Stimulated activated CD4-positive, alpha-beta T cell treated with anti-CD3 and anti-CD28 coated beads, Interleukin-2, amount 100 ng/mL, for 24 hours (primary cell): ENCODE measurements at places on chromosomes 6 and 20.

- DNase-seq, result no peak
Measured at GRCh38 chr20:4555188-4555890, 166.4 kb upstream of the PRND start.

GRCh38 chr6:13004601-13005000, 288.0 kb downstream of the PHACTR1 start:
- no peak for DNase-seq

- no peak for DNase-seq
Measured at GRCh38 chr20:45452772-45453691, 16.5 kb upstream of the WFDC2 start.

DNA sequence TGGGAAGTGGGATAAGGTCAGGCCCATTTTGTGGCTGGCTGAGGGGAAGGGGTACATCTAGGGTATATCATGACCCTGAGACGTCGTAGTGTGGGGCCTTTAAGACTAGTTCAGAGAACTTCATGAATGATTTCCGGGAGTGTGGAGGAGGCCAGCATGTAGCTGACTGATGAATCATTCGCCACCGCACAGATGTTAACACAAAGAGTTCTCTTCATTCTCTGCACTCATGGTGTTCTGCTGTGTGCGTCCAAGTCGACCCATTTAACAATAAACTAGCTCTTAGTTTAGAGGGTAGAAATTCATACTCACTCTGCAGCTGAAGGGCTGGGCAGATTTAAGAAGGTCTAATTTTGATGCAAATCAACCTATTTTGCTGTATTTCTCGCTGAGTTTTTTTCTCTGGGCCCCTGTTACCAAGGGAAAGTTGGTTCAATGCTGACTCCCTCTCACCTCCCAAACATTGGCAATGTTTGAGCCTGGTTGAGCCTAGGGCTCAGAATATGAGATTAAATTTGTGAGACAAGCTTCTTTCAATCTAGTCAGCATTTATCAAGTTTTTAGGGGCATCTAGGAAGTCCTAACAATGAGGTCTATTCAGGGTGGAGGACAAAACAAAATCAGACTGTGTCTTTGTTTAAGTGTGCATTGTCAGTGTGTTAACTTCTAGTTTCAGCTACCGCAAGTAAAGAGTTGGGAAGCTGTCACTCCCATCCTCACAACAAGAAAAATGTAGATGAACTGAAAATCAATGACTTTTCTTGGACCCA, 106.8 kb upstream of the CBLN4 start:
- DNase-seq, result no peak

- peak; percentile 79 for DNase-seq
Measured at GRCh38 chr6:39724787-39725631, at the start of gene KIF6. KIF6 (minus strand) TSS chr6:39725408; CDS start chr6:39725310, 98 bp downstream.

GRCh38 chr20:59063358-59064213, 21.0 kb upstream of the PRELID3B start:
- no peak for DNase-seq

GRCh38 chr20:44734938-44735337, 10.7 kb upstream of the KCNK15 start:
- no peak for DNase-seq

DNA sequence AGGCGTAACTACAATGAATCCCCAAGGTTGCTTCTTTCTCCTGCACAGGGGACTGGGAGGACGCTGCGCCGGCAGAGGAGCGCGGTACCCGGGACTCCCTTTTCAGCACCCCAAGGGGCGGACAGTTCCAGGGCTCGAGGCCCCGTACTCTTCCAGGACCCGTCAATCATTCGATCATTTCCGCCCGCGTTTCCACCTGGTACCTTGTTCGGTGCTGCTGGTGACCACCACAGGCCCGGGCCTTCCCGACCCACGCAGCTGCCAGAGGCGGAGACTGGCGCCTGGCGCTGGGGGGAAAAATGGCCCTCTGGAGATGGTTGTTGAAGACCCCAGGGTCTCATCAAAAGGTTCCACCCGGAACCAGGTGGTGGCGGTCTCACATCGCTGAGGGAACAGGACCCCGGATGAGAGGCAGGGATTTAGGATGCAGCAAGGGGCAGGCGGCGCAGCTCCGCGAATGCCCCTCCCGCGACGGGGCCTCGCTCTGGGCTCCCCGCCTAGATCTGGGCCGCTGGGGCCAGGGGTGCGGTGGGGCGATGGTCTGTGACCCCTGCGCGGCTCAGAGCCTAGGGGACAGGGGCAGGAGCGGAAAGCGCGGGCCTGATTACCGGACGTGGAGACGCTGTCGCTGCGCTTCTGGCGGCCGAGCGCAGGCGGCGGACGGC, 744 bp downstream of the VSX1 start:
- peak; percentile 31 for DNase-seq

GRCh38 chr6:104940238-104940892, 16.5 kb upstream of the LIN28B start:
- DNase-seq, result no peak

GRCh38 chr6:22670605-22671004, 101.2 kb downstream of the HDGFL1 start:
- no peak for DNase-seq

DNA sequence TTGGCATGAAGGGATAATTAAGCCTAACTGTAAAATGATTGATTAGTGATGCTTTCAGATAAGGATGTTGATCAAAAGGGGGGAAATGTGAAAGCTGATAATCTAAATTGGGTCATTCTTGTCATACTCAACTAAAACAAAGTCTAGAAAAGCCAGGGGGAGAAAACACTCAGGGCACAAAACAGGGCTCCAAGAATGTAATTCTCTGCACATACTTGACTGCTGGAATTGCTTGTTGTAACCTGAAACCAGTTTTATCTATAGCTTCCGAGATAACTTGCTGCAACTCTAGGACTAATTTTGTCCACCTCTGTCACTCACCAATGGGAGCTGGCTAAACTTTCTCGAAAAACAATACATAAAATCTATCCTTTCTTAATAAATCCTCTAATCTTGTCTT, 310.3 kb downstream of the CLVS2 start:
- no peak for DNase-seq

DNA sequence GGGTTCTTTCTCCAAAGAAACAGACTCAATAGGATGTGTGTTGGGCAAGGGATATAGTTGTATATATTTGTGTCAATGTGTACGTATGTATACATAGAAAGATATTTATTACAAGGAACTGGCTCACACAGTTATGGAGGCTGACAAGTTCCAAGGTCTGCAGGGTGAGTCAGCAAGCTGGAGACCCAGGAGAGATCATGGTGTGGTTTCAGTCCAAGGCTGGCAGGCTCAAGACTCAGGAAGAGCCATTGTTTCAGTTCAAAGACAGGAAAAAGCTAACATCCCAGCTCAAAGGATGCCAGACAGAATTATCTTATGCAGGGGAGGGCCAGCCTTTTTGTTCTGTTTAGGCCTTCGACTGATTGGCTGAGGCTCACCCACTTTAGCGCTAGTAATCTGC, 89.9 kb upstream of the RALGAPA2 start:
- DNase-seq, result no peak

GRCh38 chr20:2804852-2805688, 4.6 kb upstream of the CPXM1 start:
- DNase-seq, result no peak

- peak; percentile 38 for DNase-seq
Measured at GRCh38 chr6:41306187-41306854, 19.8 kb upstream of the TREM1 start.

DNA sequence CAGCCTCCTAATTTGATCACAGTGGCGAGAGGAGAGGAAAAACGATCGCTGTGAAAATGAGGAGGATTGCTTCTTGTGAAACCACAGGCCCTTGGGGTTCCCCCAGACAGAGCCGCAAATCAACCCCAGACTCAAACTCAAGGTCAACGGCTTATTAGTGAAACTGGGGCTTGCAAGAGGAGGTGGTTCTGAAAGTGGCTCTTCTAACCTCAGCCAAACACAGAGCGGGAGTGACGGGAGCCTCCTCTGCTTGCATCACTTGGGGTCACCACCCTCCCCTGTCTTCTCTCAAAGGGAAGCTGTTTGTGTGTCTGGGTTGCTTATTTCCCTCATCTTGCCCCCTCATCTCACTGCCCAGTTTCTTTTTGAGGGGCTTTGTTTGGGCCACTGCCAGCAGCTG, 28.7 kb downstream of the SAYSD1 start:
- peak; percentile 26 for DNase-seq

DNA sequence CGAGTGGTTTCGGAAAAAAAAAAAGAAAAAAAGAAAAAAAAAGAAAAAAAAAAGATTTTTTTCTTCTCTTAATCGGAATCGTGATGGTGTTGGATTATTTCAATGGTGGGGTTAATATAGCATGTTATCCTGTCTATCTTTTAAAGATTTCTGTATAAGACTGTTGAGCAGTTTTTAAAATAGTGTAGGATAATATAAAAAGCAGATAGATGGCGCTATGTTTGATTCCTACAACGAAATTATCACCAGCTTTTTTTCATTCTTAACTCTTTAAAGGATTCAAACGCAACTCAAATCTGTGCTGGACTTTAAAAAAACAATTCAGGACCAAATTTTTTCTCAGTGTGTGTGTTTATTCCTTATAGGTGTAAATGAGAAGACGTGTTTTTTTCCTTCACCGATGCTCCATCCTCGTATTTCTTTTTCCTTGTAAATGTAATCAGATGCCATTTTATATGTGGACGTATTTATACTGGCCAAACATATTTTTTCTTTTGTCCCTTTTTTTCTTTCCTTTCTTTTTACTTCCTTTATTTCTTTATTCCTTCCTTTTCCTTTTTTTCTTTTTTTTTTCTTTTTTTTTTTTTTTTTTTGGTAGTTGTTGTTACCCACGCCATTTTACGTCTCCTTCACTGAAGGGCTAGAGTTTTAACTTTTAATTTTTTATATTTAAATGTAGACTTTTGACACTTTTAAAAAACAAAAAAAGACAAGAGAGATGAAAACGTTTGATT, 3.6 kb downstream of the SOX4 start:
- DNase-seq, result no peak

DNA sequence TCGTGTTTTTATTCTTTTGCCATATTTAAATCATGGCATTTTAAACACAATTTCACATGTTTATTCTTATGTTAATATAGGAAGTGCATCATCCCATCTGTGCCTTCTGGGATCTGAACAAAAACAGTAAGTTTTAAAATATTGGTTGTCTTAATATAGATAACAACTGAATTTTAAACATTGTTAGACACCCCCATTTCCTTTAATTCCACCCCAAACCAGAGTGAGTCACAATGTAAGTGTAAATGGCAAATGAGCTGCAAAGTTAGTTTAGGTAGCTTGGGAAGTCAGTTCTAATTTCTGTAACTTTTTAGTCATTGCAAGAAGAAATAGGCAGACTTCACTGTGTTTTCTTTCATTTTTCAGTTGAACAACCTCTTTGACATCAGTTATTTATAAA, 108.0 kb downstream of the ADGRG6 start:
- no peak for DNase-seq

GRCh38 chr20:32437391-32438074, 79.4 kb downstream of the ASXL1 start:
- no peak for DNase-seq

DNA sequence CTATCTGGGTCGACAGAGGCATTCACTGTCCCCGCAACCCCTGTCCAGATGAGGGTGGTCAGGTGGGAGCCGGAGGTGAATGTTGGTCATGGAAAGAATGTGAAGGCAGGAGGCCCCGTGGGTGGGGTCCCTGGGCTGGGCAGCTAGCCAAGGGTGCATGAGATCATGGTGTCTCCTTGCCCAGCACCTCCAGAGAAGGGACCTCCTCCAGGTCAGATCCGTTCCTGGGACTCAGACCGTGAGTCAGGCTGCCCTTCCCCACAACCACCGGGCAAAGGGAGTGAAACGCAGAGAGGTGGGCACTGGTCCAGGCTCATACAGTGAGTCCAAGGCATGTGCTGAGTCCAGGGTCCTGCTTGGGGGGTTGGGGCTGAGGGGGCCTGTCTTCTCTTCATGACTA, 3.5 kb downstream of the FOXS1 start:
- no peak for DNase-seq

DNA sequence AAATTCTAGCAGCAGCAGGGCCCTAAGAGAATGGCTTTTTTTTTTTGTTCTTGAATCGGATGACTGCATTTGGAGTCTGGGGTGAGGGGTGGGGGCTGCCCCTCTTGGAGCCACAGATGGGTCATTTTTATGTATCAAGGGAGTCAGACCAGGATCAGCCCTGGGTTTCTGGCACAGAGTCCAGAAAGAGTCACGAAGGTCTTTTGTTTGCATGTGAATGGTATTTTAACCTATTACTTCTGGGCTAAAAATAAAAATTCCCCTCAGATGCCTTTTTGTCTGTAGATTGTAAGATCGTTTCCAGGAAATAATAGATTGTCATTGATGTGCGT, 72.5 kb downstream of the PHACTR3 start:
- DNase-seq, result no peak

DNA sequence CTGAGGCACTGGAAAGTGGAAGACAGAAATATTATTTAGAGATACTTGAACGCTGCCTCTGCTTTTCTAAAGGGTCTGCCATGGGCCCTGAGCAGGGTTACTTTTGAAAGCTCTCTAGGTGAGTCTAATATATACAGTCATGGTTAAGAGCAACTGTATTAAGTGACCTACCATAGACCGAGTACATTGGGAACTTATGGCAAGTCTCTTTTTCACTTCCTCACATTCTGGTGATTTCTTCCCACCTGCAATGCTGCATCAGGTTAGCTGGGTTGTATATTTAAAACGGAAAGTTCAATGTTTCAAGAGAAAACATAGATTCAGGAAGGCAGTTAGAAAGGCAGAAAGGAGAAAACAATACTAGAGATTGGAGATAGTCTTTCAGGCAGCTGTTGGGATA, 154.7 kb downstream of the PHF3 start:
- DNase-seq, result no peak

- no peak for DNase-seq
Measured at GRCh38 chr6:97717086-97717485, 434.1 kb upstream of the MMS22L start.

GRCh38 chr6:133724726-133725125, 164.2 kb upstream of the TCF21 start:
- DNase-seq, result no peak

GRCh38 chr6:31267651-31268368, 4.1 kb downstream of the HLA-C start:
- no peak for DNase-seq

GRCh38 chr20:40933758-40934157, 94.9 kb upstream of the TOP1 start:
- no peak for DNase-seq

DNA sequence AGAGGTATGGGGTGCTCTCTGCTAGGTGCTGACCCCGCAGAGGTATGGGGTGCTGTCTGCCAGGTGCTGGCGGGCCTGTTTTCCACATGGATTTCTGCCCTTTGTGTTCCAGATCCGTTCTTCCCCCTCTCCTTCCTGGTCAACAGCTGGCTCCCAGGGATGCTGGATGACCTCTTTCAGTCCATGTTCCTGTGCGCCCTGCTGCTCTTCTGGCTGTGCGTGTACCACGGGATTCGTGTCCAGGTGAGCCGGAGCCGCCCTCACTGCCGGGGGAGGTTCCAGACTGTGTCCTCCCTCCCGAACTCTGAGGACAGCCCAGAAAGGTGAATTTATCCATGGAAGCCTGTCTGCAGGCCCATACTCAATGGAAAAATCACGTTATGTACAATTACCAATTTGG, 36.3 kb downstream of the DYNLT1 start:
- DNase-seq, result no peak
